Right atrium auricular region (tissue), 2 donors: ENCODE measurements at places on chromosomes 12 and 14.

GRCh38 chr12:29992366-29992765, 208.6 kb upstream of the TMTC1 start:
- no peak for DNase-seq

DNA sequence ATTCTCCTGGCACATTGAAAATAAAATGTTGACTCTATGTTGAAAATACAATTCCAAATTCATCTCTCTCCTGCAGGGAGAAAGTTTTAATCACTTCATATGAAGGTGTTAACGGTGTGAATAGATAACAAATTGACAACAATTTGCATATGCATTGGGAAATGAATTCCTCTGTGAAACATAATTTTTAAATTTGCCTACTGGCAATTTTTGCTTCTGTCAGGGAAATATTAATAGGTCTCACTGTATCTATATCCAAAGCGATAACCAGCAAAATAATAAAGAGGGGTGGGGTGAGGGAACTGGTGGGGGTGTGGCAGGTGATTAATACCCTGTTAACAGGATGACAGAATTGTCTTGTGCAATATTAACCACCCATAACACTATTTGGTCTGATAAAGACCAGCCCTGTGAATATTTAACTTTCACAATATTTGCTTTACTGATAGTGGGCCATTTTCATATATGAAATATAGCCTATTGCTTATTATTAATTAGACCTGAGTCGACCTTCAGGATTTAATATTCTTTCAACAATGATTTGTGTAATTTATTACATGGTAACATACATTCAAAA, 239.0 kb upstream of the SSTR1 start:
- DNase-seq = no peak

- DNase-seq = no peak
Observed at GRCh38 chr12:20778969-20779368, 31.5 kb upstream of the SLCO1B3 start.

DNA sequence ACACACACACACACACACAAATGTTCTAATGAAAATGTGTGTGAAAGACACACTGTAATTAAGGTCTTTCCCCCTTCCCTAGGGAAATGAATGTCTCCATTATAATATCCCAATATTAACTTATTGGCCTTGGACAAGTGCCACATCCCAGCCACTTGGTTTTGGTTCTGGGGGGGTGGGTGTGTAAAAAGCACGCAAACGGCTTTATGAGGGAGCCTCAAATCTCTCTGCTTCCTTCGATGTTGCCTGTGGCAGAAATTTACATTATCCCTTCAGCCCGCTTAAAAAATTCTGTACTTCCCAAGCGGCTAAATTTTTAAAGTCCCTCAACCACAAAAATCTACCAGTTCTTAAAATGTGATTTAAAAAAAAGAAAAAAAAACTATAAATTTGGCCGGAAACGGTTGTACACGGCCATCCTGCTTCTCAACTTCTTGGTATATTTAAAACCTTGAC, 432 bp downstream of the C14orf93 start:
- DNase-seq = no peak

DNA sequence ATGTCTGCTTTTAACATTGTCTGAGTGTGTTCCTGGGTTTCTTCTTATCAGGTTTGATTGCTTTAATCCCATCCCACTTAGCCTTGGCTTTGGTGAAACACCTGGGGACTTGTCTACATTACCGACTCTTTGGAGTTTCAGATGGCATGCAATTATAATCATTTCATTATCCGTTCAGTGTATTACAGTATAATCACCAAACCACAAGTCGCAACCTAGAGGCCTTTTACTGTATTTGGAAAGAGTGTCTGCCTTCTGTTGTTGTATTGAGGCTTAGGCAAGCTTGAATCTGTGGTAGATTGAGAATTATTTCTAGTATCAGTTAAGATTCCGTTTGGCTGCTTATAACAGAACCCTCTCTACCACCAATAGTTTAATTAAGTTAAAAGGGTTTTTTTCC, 103.9 kb downstream of the TGFB3 start:
- no peak for DNase-seq

DNA sequence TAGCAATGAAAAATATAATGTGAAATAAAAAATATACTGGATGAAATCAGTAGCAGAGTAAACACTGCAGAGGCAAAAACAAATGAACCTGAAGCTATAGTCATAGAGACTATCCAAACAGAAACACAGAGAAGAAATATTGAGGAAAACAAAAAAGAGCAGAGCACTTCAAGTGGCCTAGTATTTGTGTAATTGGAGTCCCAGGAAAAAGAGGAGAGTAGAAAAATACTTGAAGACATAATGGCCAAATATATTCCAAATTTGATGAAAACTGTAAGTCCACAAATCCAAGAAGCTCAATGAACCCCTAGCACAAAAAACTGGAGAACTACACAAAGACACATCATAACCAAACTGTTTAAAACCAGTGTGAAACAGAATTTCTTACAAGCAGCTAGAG, 37.2 kb upstream of the CTDSP2 start:
- DNase-seq = no peak
